ENCODE measurements at places on chromosomes 3 and 15. TPM values are rescaled to one million over a fixed set of nuclear protein-coding genes. Genes with fewer than 3 reads are reported as not detected.

CACNA1D gene
- 0.57 TPM for total RNA-seq

MLF1 gene
- 13.5 TPM for total RNA-seq

DNA sequence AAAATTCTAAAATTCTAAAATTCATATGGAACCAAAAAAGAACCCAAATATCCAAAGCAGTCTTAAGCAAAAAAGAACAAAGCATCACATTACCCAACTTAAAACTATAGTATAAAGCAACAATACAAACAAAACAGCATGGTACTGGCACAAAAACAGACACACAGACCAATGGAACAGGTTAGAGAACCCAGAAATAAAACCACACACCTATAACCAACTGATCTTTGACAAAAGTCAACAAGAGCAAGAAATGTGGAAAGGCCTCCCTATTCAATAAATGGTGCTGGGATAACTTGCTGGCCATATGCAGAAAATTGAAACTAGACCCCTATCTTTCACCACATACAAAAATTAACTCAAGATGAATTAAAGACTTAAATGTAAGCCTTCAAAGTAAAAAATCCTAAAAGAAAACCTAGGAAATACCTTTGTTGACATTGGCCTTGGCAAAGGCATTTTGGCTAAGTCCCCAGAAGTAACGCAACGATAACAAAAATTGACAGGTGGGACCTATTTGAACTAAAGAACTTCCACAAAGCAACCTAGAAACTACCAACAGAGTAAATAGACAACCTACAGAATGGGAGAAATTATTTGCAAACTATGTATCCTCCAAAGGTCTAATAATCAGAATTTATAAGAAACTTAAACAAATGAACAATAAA, 56.9 kb downstream of the TTBK2 start:
- no peak overlapping the region for H3K4me3 ChIP-seq
- no peak overlapping the region for H3K27ac ChIP-seq
- peaks cover 14% of the 10 kb centered on the region for H3K36me3 ChIP-seq
- no peak for DNase-seq
- no peaks in the 10 kb centered on the region for H3K27me3 ChIP-seq

DNA sequence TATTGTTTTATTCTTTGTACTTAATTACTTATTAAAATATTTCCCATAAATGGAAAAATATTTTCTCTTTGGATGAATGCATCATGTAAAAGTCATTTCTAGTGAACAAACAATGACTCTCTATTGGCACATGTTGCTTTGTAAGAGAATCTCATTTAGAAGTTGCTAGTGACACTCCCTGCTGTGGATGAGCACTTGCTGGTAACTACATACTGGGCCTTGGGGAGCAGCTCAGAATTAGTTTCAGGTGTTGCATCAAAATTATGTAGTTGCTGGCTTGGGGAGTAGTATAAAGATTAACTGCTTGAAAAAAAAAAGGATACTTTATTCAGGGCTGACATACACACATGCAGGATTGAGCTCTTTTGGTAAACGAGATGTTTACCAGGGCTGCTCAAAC, 80.3 kb upstream of the KCNAB1 start:
- peaks cover 2% of the 10 kb centered on the region for H3K4me1 ChIP-seq
- no peak overlapping the region for H3K27ac ChIP-seq
- no peak for DNase-seq
- H3K4me3 ChIP-seq = no peak overlapping the region

- peaks cover 14% of the 10 kb centered on the region for H3K4me1 ChIP-seq
- no peaks in the 10 kb centered on the region for H3K27me3 ChIP-seq
- DNase-seq = no peak
- no peak overlapping the region for H3K4me3 ChIP-seq
Measured at GRCh38 chr3:128354788-128355542, 111.7 kb downstream of the DNAJB8 start.

DNA sequence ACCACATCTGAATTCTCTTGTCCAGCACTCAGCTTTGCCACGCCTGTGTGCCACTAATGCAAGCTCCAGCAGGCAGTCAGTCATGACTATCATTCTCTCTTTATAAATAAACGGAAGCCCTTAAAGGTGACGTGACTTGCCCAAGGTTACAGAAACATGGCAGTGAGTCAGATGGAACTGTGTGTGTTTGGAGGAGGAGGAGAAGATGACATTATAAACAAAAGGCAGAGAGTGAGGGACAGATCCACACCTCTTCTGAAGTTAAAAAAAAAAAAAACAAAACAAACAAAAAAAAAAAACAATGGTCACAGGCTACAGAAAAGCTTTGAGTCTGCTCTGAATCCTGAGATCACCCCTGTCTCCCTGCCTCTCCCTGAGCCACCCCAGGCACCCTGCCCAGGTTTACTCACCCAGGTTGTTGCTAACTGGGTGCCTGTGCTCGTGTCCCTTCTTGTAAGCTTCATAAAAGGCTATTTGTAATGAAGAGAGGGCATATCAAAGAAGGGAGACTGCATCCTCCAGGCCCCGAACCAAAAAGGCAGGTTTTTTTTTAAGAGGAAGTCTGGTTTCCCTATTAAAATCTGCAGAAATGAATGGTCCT, 119.7 kb upstream of the PHLDB2 start:
- no peak for DNase-seq
- no peaks in the 10 kb centered on the region for H3K36me3 ChIP-seq
- H3K27ac ChIP-seq = peak overlapping the region; percentile 34
- H3K27me3 ChIP-seq = no peaks in the 10 kb centered on the region

- peaks cover 4% of the 10 kb centered on the region for H3K36me3 ChIP-seq
- peaks cover 39% of the 10 kb centered on the region for H3K4me1 ChIP-seq
- peak overlapping the region; percentile 69 for H3K4me3 ChIP-seq
- H3K27ac ChIP-seq = peak overlapping the region; percentile 59
Measured at GRCh38 chr3:36989005-36989404, 3.9 kb downstream of the EPM2AIP1 start.

- H3K4me3 ChIP-seq = no peak overlapping the region
- H3K4me1 ChIP-seq = no peaks in the 10 kb centered on the region
- H3K27ac ChIP-seq = no peak overlapping the region
- no peaks in the 10 kb centered on the region for H3K36me3 ChIP-seq
- DNase-seq = no peak
Measured at GRCh38 chr3:98630416-98630815, 37.0 kb upstream of the CPOX start.

DNA sequence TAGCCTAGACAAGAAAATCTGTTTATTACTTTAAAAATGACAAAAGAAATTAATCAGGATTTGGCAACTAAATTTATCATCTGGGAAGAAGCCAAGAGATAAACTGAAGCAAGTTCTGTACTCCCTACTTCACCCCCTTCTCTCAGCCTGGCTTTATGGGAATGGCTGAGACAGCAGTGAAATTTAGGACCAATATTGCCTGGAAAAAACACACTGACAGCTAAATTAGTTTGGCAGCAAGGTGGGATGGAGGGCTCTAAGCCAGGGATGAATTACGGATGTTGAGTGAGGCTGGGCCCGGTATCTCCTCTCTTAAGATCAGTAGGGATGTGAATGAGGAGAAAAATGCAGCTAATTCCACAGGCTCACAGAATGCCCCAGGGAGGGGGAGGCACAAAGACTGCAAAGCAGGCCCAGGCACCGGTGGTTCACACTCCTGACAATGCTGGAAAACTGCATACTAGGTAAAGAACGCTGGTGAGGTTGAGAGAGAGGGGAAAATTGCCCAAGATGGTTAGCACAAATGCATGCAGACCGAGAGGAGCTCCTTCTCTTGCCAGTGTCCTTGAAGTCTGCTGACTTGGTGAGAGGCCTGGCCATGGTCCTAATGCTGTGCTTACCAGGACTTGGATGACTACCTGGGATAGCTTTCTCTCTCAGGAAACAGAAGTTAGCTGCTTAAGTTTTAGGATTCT, 89.0 kb downstream of the WDR76 start:
- H3K27ac ChIP-seq = no peak overlapping the region
- peaks cover 34% of the 10 kb centered on the region for H3K27me3 ChIP-seq
- H3K4me3 ChIP-seq = no peak overlapping the region
- DNase-seq = no peak

DNA sequence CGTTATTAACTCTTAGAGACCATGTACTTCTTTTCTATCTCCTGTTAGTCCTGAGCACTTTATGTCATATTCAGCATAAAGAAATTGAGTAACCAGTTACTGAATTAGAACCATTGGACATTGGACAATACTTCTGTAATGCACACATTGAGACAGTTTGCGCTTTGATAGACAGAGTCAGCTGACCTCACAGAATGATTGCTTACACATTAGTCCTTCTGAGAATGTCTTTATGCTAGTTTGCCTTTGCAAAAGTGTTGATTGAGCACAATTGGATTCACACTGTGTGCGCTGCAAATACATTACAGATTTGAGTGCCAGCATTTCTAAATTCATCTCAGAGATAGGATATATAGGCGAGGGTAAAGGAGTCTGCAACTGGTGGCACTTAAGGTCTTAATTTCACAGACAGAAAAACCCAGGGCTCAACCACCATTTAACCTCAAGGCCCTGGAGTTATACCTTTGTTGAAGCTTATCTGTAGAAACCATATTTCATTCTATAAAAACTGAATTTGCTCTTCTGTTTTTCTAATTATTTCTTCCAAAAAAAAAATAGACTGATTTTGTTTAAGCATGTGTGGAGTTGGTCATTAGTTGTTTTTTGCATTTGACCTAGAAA, 3.8 kb downstream of the SERPINI1 start:
- no peak for DNase-seq
- no peak overlapping the region for H3K27ac ChIP-seq
- no peak overlapping the region for H3K4me3 ChIP-seq
- H3K4me1 ChIP-seq = peaks cover 10% of the 10 kb centered on the region

GRCh38 chr3:195446359-195446758, 3.5 kb upstream of the ACAP2 start:
- no peaks in the 10 kb centered on the region for H3K36me3 ChIP-seq
- no peak for DNase-seq
- peaks cover 25% of the 10 kb centered on the region for H3K4me1 ChIP-seq

GRCh38 chr3:23270423-23270822, 67.3 kb downstream of the UBE2E2 start:
- no peak for DNase-seq
- no peaks in the 10 kb centered on the region for H3K36me3 ChIP-seq
- H3K27ac ChIP-seq = no peak overlapping the region
- no peak overlapping the region for H3K4me3 ChIP-seq

- H3K27me3 ChIP-seq = no peaks in the 10 kb centered on the region
- no peaks in the 10 kb centered on the region for H3K4me1 ChIP-seq
- H3K36me3 ChIP-seq = no peaks in the 10 kb centered on the region
- no peak overlapping the region for H3K27ac ChIP-seq
- DNase-seq = no peak
Measured at GRCh38 chr3:88984256-88984655, 123.2 kb upstream of the EPHA3 start.

Data from T-helper 17 cell (primary cell).